NCI-H1105 treated with DMSO at 0.1 percent for 48 hours (cell line): ENCODE measurements at places on chromosomes 7 and 10.
A peak's percentile ranks its signal among the peaks of the same experiment; 100 is the strongest.

- no peak for DNase-seq
These were observed 206.8 kb downstream of the KLF6 start for GRCh38 chr10:3578159-3578558.

- no peak for DNase-seq
These were observed 59.7 kb upstream of the CCDC71L start for GRCh38 chr7:106720641-106721040.

DNA sequence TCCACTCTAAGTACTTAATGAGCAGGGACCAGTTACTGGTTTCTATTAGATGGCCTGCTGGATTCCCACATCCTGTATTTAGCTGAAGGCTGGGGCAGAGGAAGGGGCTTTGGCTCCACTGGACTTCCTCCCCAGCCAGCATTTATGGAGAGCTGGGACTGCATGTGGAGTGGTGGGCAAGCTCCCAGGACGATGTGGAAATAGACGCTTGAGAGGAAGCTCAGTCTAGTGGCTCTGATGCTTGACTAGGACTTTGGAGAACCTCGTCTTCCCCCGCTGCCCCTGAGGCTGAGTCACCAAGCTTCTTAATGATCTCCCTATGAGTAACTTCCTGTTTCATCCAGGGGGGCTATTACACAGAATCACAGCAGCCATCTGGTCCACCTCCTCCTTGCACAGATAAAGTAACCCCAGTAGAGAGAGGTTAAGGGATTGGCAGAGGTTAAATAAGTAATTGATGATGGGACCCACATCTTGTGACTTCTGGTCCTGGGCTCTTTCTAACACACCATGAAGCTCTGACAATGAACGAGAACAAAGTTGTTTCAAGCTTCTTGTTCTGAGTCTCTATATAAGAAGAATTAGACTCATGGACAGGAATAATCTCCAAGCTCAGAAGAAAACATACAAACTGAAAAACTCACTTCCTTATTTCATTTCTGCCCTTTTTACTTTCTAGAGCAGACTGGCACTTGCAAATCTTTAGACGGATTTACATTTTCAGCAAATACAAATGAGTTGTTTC, 126.2 kb downstream of the PRPF18 start:
- no peak for DNase-seq

DNA sequence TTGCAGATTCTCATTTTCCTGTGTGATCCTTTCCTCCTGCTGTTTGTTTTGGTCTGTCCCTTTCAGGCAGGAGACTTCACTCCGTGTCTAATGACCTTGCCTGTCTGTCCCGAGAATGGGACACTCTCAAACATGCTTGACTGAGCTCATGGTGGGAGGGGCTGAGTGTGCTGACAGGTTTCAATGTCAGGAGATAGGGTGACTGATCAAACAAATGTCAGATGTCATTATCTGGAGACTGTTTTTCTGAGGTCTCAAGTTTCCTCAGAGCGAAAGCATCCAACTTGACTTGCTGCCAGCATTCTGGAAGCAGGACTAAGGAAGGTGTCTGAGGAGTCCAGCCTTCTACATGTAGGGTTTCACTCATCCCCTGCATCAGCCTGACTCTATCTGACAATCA, 228.8 kb upstream of the KIAA1217 start:
- no peak for DNase-seq

- DNase-seq: no peak
These were observed 186.1 kb downstream of the MLLT10 start for GRCh38 chr10:21720090-21720489.

GRCh38 chr10:58993480-58994221, 182.8 kb upstream of the PHYHIPL start:
- no peak for DNase-seq

GRCh38 chr7:107913851-107914250, 22.9 kb downstream of the DLD start:
- no peak for DNase-seq

DNA sequence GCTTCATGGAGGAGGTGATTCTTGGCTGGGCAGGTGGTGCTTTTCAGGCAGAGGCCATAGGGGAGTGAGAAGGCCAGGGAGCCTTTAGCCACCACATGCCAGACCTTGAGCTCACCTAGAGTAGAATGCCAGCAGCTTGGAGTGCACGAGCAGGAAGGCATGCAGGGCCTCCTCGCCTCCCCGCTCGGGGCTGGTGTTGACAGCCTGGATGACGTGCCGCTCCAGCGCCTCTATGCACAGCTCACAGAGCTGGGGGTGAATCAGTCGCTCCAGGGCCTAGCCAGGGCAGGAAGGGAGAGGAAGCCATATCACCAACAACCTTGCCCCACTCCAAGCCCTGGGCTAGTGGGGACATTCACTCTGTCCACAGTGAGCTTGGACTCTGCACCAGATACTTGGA, 15.7 kb downstream of the HPS1 start:
- DNase-seq: no peak

GRCh38 chr10:69321039-69321715, 42.9 kb downstream of the HK1 start:
- no peak for DNase-seq

DNA sequence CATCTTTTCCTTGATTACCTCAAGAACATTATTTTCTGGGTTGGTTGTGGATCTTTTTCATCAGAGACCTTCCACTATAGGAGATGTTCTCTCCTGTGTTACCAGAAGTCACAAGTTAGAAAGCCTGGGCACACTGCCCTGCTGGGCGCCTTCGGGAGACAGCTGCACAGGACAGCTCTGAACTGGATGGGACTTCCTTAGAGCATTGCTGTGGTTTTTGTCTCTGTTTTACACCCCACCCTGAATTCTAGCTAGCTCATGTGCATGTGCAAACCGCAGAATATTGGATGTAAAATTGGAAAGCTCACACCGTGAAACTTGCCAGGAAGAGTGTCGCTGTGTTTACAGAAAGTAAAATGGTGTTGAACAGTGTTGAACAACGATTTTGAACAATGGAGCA, 54.4 kb upstream of the SEC61G start:
- DNase-seq: no peak

GRCh38 chr7:78499971-78500370, 701.4 kb downstream of the PHTF2 start:
- DNase-seq: no peak

DNA sequence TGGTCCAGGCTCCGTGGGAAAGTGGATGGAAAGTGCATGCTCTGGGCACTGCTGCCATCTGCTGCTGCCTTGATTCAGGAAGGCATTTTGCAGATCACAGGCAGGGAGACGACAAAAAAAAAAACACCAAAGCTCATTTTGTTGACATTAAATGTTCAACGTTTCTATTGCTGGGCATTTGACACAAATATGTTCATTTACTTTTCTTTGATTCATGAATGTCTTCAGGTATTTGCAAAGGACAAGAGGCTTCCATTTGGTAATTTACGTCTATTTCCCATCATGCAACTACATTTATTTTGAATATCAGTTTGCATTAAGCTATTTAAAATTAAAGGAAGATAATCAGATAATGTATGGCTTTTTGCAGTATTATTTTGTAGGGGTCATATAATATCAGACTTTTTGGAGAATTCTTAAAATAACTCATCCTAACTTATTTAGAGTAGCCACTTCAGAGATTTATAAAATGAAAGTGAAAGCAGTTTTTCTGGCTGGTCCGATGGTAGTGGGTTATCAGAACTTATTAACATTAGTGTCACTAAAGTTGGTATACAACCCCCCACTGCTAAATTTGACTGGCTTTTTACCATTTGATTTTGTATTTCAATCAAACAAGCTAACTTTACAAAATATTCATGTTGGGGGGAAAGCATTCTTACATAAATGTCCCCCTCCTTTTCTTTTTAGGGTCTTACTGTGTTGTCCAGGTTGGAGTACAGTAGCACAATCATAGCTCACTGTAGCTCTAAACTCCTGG, 65.3 kb downstream of the PDIA4 start:
- DNase-seq: peak; percentile 73

GRCh38 chr10:31847515-31847914, 81.1 kb downstream of the ARHGAP12 start:
- no peak for DNase-seq

DNA sequence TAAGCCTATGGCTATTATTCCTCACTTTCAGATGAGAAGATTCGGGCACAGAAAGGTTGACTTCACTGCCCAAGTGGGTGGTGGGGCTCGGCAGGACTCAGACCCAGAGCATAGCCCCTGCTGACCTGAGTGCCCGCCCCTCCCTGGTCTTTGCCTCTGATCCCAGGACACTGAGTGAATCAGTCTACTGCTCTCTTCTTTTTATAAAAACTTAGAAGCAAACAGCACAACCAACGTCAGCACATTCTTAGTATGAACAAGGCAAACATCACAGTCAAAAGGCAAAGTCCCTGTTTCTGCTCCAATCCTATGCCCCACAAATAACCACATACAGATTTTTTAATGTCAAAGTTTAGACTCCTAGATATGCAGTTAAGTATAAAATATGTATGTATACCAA, 237.8 kb downstream of the ZMYND11 start:
- no peak for DNase-seq

DNA sequence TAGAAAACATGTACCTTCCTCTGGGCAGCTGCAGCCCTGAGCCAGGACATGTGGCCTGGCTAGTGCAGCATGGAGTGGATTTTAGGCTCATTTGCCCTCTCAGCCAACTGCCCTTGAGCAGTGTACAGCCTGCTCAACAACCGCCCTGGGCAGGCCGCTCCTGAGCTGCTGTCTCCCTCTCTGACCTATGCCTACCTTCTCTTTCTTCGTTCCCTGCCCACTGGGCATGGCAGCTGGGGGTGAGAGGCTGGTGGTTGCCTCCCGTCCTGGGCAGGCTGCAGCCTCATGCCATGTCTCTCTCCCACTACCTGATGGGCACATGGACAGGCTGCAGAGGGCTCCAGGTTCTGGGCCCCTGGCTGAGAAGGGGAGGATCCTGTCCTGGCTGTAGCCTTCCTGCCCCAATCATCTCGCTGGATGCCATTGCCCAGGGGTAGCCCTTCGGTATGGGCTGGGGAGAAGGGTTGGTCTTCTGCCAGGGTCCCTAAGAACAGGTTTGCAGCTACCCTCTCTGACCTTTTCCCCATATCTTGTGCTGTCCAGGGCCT, 97.3 kb downstream of the NEURL1 start:
- DNase-seq: no peak

- DNase-seq: no peak
These were observed 12.0 kb downstream of the YWHAG start for GRCh38 chr7:76346778-76347177.

DNA sequence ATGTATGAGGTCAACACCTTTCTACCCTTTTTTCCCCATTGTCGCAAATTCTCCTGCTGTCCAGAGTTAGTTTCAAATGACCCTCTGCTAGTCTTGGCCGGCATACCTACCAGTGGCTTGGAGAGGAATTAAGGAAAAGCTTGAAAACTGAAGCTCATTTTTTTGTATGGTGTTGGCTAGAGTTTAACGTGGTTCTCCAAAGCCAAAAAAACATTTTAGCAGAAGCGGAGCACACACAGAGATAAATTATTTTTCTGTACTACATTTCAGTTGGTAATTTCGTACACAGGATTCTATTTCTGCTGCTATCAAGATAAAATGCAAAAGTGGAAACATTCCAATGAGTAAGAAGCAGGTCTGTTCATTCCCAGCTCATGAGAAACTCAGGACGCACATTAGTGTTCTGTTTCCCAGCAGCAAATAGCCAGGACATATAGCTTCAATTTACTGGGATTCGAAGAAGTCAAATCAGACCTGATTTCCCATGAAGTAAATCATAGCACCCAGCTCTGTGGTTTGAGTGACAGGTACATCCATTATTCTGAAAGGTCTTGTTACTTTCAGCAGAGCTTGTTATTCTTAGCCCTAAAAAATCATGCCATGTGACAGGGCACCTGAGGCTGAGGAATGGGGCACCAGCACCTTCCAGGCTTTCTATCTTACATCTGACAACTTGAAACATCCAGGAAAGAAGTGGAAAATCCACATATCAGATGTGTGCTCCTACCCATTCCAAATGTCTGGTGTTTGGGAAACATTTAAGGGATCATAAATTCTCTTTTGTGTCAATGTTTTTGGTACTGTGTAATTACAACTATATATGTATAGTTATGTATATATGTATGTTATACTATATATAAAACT, 215.9 kb upstream of the C7orf33 start:
- no peak for DNase-seq

DNA sequence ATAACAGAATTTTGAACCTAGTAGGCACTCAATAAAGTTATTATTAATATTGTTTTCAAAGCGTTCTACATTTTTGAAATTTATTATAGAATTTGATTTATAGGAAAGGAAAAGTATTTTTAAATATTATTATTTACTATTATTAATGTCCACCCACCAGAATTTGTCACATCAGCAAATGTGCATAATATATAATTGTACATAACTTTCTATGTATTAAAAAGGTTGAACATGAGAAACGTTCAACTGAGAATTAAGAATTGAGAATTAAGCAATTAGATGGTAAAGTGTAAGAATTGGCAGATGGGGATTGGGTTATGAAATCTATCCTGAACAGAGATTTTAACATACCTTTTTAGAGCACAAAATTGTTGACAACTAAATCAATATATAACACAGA, 129.8 kb downstream of the PTN start:
- DNase-seq: no peak

GRCh38 chr10:73168465-73168803, 515 bp downstream of the FAM149B1 start:
- DNase-seq: no peak

DNA sequence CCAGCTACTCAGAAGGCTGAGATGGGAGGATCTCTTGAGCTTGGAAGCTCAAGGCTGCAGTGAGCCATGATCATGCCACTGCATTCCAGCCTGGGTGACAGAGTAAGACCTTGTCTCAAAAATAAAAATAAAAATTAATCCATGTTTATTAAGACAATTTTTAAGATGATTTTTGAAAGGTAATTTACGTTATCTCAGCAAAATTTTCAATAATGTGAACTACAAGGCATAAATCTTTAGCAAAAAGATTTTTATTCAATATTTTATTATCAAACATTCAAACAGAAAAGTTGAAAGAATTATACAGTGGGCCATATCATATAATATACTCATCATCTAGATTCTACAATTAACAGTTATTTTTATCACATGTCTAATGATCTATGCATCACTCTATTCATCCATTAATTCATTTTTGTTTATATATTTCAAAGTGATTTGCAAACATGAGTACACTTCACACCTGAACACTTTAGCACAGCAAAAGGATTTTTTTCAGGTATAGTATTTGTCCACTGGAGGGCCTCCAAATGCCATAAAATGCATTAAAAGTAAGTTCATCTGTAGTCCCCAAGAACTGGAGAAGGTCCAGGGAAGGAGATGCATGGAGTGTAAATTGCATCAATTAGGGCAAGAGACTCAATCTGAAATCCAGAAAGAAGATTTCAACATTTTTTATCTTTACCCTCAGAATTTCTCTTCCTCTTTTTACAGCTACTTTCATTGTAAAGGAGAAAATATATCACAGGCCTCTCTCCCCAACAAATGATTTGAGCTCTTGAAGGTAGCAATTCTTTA, 38.6 kb upstream of the RSBN1L start:
- DNase-seq: peak; percentile 73
